ENCODE measurements at places on chromosomes 1 and 21.

DNA sequence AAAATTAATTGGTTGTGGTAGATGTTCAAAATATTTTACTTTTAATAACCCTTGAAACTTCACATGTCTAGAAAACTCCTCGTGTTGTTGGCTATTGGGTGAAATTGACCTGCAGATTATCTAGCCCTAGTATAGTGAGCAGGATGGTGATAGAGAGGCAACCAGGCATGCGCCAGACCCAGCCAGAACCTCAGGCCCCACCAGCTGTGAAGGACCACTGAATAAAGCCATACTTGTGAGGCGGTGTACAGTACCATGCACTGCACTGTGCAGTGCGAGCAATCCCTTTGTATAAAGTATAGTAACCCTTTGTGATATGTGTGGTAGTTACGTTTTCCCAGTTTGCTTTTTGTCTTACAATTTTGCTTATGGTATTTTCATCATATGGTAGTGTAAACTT is 8.5 kb downstream of the TTF2 start:
- DNase-seq: no peak

DNA sequence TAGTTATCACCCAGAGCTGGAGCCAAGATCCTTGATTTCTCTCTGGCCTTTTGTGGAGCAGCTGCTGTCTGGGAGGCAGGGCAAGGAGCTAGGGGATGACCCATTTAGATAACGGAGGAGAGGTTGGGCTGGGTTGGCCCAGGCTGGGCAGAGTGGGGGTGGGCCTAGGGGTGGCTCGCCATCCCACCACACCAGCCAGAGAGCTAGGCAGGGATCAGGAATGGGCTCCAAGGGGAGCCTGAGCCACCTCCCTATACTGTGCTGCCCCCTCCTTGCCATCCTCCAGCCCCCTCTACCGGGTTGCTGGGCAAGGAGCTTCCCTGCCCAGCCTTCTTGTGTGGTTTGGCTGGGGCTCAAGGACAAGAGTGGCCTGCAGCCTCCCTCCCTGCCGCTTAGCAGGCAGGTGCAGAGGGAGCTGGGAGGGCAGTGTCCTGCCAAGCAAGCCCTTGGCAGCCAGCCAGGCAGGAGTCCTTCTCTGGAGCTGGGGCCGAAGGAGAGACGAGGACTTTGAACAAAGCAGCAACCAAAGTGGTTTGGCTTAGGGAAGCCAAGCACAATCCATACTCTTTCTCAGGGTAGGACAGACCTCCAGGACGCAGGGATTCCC is 4.1 kb downstream of the NUAK2 start:
- DNase-seq: no peak

GRCh38 chr1:12196641-12197482 is 30.1 kb downstream of the TNFRSF1B start:
- no peak for DNase-seq

GRCh38 chr1:238898856-238899255 is 487.5 kb upstream of the CHRM3 start:
- no peak for DNase-seq

DNA sequence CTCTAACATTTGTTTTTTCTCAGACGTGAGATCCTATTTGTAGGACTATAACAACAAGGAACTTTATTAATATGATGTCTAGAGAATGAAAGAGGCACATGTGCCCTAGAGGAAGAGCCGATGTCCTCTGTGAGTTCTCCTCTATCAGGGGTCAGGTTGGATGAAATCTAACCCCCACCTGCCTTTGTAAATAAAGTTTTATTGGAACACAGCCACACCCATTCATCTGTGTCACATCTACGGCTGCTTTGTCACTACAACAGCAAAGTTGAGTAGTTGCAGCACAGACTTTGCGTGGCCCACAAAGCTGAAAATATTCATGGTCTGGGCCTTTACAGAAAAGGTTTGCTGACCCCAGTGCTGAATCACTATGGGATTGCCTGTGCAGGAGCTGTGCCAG is 571 bp upstream of the CAPN9 start:
- DNase-seq: no peak

- no peak for DNase-seq
Observed at GRCh38 chr1:62544570-62544969, 52.8 kb upstream of the ANGPTL3 start.

DNA sequence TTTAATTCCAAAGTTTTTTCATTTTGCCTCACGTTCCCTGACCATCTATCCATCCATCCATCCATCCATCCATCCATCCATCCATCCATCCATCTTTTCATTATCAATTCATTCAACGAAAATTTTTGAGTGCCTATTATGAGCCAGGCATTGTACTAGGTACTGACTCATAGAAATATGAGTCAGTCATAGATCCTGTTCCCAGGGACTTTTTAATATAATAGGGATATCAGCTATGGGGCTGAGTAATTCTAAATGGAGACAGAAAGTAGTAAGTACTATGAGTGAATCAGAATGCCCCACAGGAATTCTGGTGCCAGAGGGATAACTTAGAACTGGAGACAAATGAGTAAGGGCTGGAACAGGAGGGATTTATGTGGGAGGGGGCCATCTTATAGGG is 49.8 kb upstream of the GNG12 start:
- no peak for DNase-seq

DNA sequence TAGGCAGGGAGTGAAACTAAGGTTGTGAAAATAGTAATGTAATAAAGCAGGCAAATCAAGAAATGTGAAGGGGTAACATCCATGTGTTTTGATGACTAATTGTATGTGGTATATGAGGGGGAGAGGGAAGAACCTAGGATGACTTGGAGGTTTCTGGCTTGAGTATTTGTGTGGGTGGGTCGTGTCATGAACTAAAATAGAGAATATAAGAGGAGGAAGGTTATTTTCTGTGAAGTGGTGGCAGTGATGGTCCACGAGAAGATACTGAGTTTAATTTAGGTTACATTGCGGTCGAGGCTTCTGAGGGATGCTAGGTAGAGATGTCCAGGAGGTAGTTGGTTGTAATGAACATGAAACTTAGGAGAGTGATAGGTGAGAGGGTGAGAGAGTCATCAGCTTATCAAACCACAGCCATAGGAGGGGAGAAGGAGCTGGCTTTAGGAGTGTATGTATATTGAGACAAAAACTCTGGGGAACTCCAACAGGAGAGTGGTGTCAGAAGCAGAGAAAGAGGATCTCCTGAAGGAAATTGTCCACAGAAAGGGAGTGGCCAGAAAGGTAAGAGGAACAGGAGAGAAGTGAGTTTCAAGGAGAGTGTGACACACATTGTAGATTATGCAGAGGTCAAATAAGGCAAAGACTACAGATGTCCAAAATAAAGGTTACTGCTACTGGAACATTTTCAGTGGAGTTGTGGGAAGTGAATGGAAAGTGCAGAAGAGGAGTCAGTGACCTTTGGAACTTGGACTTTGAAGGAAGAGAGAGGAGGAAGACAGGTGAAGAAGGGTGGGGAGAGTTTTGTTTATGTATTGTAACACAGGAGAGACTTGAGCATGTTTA is 89.0 kb upstream of the MACF1 start:
- DNase-seq: no peak

GRCh38 chr1:160838888-160839287 is 23.8 kb downstream of the CD244 start:
- peak; percentile 28 for DNase-seq

- DNase-seq: no peak
Observed at GRCh38 chr1:76568573-76569238, 298.6 kb upstream of the ST6GALNAC5 start.
